ENCODE measurements at places on chromosomes 4 and X.

DNA sequence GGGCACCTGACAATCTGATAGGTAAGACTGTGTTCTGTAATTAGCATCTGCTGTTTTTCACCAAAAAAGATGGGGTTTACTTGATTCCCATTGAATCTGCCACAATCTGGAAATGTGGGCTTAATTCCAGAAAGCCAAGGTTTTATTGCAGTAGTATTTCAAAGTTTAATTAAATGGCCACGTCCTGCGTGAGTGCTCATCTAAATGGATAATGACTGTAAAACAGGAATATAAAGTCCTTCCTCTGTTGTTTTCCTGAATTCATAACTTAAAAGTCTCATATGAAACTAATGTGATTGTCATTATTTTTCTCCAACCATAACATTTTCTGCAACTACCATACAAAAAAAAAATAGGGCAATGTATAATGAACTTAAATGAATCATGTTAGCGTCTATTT is 2.4 kb downstream of the PGM2 start:
- no peak for DNase-seq

- no peak for DNase-seq
Measured at GRCh38 chr4:25767877-25768725, 94.7 kb downstream of the SEL1L3 start.

DNA sequence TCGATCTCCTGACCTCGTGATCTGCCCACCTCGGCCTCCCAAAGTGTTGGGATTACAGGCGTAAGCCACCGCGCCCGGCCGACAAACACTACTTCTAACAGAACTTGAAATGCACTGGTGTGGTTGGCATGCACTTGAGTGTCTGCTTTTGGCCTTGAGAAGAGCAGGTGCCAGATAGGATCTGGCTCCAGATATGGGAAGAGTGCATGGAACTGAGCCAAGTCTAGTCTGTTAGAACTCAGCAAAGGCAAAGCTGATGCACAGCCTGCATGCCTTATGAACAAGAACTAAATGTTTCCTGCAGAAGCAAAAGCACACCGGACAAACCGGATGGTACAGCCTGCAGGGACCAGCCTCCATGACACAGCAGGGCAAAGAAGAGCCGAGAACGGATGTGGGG is 35.1 kb upstream of the TBL1X start:
- no peak for DNase-seq

DNA sequence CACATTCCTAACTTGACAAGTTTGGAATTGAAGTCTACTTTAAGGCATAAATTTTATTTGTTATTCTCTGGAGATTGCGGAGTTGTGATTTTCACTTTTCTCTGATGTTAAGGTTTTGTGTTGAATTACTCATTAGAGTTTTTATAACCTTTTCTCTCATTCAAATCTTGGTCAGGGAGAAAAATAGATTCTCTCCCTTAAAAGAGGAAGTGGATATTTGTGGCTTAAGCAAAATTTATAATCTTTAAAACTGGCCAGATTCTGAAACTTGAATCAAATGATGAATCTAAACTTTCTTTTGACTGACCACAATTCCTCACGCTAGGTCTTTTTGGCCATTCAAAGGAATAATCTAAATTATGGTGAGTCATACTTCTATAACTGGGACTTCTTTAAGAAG is 361.4 kb downstream of the TEX13C start:
- DNase-seq = no peak

- no peak for DNase-seq
Measured at GRCh38 chr4:154044108-154044531, 255.2 kb upstream of the SFRP2 start.

DNA sequence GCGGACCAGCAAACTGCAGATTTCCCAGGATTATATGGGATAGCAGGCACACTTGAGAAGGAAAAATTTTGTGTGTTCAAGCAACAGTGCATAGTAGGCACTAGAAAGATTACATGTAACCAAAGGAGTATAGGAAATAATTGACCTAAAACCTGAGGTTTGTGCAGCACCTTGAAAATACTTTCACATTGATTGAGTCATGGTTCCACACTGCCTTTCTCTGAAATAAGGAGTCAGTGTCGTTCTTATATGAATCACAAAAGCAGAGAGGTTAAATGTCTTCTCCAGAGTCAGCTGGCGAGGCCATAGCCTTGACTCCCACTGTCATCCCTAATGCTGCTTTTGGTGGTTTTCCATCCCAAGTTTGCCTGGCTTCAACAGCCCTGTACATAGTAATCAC is 138.9 kb downstream of the SOWAHB start:
- DNase-seq = no peak

Data from cortex of kidney (tissue), 1 donor.